Thoracic aorta (tissue), 2 donors: ENCODE measurements at places on chromosomes 6 and 20. TPM values are rescaled to one million over a fixed set of nuclear protein-coding genes. Genes with fewer than 3 reads are reported as not detected.
A peak's percentile ranks its signal among the peaks of the same experiment; 100 is the strongest.

GRCh38 chr6:72691249-72691648, 69.4 kb downstream of the KCNQ5 start:
- no peak for DNase-seq
- H3K27ac ChIP-seq: no peak overlapping the region
- H3K4me1 ChIP-seq: no peaks in the 10 kb centered on the region

DNA sequence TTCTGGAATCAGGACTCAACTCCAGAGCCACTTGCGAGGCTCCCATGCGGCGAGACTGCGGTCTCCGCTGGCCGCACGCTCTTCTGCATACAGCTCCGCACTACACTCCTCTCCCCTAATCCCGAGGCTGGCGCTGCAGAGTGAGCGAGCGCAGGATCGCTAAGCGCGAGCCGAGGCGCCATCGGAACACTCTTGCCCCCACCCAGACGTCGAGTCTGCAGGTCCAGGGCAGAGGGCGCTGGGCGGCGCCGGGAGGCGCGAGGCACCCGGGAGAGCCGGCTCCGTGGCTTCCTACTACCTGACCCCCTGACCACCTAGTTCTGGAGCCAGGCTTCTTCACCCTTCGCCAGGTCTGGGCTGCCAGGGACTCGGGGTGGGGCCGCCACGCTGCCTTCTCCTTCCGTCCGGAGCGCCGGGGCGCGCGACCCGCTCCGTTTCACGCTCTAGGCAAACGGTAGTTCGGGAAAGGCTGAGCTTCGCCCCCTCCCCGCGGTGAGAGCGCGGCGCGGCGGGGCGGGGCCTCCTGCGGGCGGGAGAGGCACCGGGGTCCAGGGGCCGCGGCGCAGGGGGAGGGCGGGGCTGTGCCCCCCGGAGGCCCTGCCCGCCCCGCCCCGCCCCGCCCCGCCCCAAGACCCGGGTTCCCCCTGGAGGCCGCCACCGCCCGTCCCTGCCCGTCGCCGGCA, 5.4 kb upstream of the TUBB2A start:
- H3K4me3 ChIP-seq: peak overlapping the region; percentile 94
- DNase-seq: no peak
- H3K4me1 ChIP-seq: peaks cover 4% of the 10 kb centered on the region

The PRND gene
- total RNA-seq: not detected

The GLP1R gene
- not detected for total RNA-seq

The ECT2L gene
- total RNA-seq: not detected
